Bone marrow (tissue), 2 donors: ENCODE measurements at places on chromosomes 1 and 21.

- no peak for DNase-seq
Measured at GRCh38 chr1:237911911-237912310, 21.2 kb upstream of the ZP4 start.

- DNase-seq: no peak
Measured at GRCh38 chr1:156667610-156667967, 9.6 kb downstream of the NES start.

- no peak for DNase-seq
Measured at GRCh38 chr1:43849670-43850069, 83.9 kb upstream of the ARTN start.

DNA sequence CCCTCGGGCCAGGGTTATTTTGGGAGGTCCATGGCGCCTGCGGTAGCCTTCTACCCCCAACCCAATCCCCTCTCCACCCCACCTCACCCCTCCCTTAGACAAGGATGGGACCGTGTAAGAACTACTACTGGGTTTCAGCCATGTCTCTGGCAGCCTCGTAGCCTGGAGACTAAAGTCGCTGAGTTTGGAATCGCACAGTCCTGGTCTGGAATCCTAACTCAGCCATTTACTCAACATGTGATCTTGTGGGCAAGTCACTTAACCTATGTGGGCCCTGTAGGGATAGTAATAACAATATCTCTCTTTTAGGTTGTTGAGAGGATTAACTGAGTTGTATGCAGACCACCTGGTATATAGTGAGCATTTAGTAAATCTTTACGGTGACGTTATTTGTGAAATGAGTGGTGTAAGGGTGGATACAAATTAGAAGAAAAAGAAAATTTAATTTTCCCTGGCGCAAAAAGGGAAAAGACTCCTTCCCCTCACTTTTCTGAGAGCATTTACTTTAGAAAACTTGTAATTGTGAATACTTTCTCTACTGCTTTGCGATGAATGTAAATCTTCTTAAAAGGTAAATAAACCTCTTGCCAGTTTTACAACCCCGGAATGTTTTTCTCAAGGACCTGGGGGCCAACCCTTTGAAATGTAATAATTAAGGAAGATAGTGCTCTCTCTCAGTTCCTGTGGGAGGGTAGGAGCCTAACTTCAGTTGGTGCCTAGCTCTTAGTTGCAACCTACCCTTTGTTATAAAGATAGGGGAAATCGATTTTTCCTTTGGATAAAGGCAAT lies 615 bp upstream of the MRPS15 start:
- no peak for DNase-seq

DNA sequence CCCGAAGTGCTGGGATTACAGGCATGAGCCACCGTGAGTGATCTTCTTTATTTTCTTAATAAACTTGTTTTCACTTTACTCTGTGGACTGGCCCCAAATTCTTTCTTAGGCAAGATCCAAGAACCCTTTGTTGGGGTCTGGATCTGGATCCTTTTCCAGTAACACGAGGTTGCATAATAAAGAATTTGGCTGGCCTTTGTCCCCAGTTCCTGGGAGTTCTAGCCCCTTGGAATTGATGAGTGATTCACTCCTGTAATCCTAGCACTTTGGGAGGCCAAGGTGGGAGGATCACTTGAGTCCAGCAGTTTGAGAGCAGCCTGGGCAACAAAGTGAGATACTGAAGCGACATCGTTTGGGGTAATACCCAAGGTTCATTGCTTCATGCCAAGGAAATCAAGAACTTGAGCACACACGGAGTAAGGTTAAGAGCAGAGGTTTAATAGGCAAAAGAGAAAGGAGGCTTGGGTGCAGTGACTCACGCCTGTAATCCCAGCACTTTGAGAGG lies 2.2 kb upstream of the TOMM20 start:
- no peak for DNase-seq

DNA sequence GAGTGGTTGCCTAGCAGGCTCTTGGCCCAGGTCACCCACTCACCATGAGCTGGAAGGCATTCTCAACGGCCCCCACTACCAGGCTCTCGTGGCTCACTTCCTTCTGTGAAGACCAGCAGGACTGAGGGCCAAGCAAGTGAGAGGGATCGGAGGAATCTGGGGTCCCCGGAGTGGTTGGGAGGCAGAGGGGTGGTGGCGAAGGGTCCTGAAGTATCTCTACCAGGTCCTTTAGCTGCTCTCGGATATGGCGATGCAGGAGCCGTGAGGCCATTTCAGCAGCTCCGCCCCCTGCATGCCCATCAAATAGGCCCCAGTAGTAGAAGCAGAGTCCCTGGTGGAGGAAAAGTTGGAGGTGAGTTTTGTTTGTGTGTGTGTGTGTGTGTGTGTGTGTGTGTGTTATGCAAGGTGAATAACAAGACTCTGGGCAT lies 2.4 kb downstream of the PPM1J start:
- no peak for DNase-seq

GRCh38 chr1:192809307-192810252 lies 741 bp downstream of the RGS2 start:
- DNase-seq: no peak

- no peak for DNase-seq
Measured at GRCh38 chr1:46194641-46195193, 3.5 kb downstream of the POMGNT1 start.

DNA sequence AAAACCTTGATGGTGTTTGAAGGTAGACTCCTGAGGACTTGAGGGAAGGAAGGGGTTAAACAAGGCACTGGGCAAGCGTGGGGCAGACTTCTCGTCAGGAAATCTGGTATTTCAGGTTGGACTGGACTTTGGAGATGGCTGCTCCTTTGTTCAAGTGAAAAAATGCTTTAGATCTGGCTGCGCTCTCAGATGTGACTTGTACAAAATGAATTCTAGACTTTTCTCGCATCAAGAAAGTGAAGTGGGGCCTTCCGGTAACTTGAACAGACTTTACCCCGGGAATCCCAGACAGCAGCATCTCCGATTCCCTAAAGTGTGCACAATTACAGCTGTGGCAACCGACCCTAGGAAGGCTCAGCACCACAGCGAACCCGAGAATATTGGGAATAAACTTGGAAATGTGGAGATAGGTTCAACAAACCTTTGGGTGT lies 44.3 kb upstream of the ERRFI1 start:
- no peak for DNase-seq

DNA sequence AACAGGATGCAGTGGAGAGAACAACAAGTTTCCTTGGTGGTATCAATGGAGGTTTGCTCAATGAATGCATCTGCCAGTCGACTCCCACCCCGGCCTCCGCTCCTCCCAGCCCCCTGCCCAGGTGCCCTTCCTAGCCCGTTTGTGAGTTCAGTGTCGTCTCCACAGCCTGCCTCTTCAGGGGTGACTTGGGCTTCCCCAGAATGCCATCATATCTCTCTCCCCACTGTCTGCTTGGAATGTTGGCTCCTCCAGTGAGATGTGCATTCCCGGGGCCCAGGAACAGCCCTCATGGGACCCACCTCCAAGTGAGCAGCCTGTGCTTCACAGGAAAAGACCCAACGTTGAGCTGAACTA lies 30.5 kb downstream of the MATN1 start:
- no peak for DNase-seq
